ENCODE measurements at places on chromosomes 3 and 15.

DNA sequence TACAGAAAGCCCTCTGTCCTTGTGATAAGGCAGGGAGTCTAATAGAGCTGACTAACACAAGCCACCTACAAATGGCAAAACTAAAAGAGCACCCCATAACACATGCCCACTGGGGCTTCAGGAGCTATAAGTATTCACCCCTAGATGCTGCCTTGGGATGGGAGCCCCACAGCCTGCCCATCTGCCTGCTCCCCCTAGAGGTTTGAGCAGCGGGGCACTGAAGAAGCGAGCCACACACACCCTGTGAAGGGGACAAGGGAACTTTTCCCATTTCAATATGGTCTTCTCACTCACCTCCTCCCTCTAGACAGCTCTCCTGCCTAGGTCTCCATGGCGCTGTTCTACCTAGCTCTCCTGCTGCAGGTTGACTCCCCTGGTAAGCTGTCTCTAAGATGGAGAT lies 261.0 kb downstream of the SHQ1 start:
- no peak for DNase-seq

- no peak for DNase-seq
Observed at GRCh38 chr3:117700573-117701360, 991.2 kb downstream of the TUSC7 start.

DNA sequence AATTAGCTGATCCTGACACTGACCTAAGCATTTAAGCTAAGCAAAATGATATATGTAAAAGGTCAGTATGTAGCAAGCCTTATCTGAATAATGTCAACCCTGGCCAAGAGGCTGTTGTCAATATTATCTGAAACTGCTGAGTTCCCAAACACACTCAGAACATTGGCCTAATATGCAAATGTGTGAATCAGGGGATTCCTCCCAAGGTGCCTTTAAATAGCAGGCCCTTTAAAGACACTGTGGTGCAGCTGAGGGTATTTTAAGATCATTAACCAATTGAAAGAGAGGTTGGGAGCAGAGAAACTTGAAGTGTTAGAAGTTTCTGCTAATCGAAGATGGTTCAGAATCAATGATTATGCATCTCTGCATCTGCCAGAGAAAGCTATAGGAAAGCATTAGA lies 207.0 kb downstream of the NTRK3 start:
- DNase-seq, result no peak

GRCh38 chr3:83524901-83525300 lies 1433.9 kb upstream of the CADM2 start:
- no peak for DNase-seq

- DNase-seq, result no peak
Observed at GRCh38 chr3:41711651-41712050, 250.3 kb downstream of the ULK4 start.

GRCh38 chr3:55362210-55362960 lies 124.7 kb downstream of the WNT5A start:
- DNase-seq, result no peak

DNA sequence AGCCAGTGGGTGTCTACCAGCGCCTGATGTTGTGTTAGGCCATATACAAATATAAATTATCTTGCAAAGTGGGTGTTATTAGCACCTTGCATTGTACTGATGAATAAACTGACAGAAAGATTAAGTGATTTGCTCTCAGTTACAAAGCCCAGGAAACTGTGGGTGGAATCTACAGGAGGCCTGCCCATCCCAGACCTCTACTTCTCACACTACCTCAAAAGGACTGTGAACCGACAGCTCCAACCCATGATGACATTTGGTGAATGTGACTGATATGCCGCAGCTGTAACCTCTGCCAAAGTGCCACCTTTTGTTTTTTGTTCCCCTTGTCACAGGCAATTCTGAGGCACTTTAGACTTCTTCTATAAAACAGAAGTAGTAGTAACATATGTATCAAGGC lies 43.7 kb upstream of the KCNMB2 start:
- DNase-seq, result no peak

DNA sequence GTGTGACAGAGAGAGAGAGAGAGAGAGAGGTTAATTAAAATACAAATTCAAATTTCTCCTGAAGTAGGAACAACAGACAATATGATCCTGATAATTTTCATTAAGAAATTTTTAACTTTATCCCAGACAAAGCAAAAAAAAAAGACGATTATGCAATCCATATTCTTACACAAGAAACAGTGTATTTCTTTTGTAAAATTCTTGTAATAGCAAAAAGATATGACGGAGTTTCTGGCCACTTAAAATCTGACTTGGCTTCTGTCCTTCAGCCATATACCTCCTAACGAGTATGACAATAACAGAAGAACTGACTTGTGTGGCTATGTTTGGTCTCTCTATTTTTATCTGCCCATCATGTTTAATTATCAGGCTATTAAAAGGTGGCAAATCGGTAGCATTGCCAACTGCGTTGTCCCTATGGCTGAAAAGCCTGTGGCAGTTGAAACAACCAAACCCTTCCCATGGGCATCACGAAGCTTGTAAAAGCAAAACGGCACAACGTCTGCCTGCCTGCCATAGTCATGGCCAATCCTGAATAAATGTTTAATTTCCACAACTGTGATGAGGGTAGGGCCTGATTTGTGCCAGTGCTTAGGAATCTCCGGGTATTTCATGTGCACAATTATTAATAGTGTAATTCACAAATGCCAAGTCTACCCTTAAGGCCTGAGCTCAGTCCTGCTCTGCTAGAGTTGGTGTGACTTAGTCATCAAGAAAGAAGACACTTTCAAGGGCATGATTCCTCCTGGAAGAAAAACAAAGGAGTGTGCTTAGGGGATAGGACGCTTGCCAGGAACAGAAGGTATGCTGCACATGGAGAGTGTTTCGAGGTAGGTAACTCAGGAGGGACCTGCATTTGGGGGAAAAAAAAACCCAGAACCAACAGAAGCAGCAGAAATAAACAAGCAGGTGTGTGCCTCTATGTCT lies 1090.2 kb downstream of the FHIT start:
- DNase-seq, result no peak

- DNase-seq, result no peak
Observed at GRCh38 chr3:49199239-49199899, 28.0 kb downstream of the KLHDC8B start.

- DNase-seq, result no peak
Observed at GRCh38 chr3:25448750-25449692, 21.0 kb downstream of the RARB start.

DNA sequence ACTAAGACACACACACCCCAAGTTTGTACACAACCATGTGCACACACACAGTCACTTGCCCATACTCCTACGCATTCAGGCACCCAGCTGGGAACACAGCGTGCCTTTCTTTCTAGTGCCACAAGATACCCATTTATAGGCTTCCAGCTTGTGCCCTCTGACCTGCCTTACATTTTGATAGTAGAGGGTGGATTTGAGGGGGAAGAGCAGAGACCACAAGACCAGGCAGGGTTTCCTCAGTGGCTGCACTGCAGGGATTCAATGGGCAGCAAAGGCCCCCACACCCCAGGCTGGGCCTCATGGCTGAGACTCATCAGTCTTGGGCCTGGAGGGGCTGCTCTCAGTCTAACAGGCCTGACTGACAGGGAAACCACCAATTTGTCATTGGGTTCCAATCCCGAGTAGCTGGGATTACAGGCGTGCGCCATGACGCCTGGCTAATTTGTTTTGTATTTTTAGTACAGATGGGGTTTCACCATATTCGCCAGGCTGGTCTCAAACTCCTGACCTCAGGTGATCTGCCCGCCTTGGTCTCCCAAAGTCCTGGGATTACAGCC lies 18.8 kb upstream of the ANKDD1A start:
- no peak for DNase-seq

GRCh38 chr3:171790574-171790897 lies 19.7 kb downstream of the PLD1 start:
- no peak for DNase-seq

- DNase-seq, result no peak
Observed at GRCh38 chr3:129577925-129578786, 28.3 kb downstream of the PLXND1 start.

DNA sequence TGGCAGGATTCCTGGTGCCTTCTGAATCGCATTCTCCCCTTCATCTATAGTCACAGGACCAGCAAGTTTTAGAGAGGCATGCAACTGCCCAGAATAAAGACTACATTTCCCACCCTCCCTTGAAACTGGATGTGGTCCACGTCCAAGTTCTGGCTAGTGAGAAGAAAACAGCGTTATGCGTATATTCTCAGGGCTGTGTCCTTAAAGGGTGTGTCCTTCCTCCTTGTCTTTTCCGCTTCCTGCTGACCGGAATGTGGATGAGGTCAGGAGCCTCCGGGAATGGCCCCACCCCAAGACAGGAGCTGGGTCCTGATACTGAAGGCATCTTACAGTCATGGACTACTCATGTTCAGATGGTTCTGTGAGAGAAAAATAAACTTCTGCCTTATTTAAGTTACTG lies 20.2 kb downstream of the CHST2 start:
- no peak for DNase-seq

DNA sequence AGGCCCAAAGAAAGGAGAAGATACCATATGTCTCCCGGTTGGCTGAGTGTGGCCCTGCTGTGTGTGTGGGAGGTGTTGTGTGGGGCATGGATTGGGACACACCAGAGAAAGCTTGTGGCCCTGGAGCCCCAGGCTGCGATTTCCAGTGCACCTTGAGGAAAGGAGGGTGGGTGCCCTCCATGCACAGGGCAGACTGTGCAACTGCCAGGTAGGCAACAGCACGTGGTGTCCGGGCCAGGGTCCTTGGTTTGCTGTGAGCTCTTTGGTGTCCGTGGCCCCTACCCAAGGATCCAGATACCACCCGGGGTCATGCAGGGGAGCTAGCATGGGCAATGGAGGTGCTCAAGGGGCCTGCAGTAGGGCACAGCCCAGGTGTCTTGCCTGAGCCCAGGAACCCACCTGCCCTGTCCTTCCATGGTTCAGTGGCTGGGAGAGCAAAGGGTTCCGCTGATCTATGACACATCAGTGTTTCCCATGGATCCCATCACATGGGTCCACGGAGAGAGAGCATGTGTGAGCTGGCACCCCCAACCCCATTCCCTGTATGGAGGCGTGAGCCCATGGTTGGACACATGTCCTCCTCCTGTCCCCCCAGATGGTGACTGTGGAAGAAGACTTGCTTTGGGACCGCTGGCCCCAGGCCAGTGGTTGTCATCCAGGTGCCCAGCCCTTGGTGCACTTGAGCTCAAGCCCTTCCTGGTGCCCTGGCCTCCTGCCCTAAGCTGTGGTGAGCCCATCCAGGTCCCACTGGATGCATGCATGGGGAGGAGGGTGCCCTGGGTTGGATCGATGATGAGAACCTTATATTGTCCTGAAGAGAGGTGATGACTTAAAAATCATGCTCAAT lies 223.4 kb downstream of the SNRPN start:
- DNase-seq, result no peak

DNA sequence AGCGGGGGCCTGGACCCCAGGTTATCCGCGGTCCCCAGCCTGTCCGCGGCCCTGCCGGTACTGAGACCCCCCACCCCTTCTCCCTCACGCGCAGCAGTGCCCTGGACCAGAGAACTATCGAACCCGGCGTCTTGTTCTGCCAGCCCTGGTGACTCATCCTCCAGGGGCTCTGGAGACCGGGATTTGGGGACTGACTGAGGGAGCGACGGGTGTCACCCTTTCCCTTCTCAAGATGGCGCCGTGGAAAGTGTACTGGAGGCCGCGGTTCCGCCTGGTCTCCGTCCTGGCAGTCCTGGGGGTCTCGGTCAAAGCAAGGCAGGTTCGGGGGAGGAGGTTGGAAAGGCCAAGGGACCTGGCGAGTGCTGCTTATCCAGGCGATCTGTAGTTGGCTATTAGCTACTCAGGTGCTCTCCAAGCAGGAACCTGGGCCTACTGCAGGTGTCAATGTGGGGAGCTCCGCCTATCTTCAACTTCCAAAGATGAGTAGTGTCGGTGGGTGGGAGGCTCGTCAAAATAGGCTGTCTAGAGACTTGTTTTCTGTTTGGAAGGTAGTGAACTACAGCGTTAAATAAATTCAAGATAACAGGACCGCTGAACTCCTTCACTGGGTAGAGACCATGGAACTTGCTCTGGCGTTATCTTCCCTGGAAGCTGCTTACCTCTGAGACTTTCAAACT lies 790 bp downstream of the RAB5A start:
- peak; percentile 13 for DNase-seq

- no peak for DNase-seq
Observed at GRCh38 chr3:174583396-174583795, 275.7 kb upstream of the NAALADL2 start.

GRCh38 chr3:20055020-20055775 lies 15.0 kb downstream of the KAT2B start:
- no peak for DNase-seq

GRCh38 chr3:87468235-87468634 lies 191.9 kb upstream of the POU1F1 start:
- no peak for DNase-seq

GRCh38 chr3:37054370-37054769 lies 61.1 kb downstream of the MLH1 start:
- no peak for DNase-seq

DNA sequence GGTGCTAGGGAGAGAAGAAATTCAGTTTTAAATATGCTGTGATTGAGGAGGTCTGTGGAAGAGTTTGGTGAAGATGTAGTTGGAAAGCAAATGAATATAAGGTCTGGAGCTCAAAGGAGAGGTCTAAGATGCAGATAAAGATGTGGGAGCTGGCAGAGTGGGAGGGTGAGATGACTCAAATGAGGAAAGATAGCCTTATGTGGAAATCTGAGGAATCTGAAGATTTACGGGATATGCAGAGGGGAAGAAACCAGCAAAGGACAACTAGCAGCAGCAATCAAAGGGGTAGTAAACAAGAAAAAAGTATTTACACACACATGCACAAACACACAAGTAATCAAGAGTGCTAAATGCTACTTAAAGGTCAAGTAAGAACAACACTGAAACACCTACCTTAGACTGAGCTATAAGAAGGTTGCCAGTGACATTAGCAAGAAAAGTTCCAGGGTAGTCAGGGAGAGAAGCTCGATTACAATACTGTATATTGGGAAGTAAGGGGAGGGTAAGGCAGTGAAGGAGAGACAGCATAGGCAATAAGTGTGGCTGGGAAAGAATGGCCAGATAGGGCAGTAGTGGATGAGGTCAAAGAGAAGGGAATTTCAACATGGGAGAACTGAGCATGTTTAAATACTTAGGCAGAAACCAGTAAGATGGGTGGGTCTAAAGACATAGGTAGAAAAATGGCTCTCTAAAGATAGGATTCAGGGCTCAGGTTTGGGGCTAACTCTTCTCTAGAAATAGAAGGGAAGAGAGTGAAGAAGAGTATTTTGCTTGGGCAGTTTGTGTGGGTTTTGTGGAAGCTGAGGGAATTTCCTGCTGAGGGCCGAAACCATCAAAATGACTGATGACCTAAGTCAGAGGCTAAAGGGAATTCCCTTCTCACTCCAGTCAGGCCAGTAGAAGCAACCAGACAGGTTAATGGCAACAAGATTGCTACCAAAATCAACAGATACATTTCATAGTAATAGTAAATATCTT lies 8.9 kb downstream of the CMTM6 start:
- DNase-seq, result no peak

- no peak for DNase-seq
Observed at GRCh38 chr3:197468866-197469382, 86.8 kb downstream of the BDH1 start.

DNA sequence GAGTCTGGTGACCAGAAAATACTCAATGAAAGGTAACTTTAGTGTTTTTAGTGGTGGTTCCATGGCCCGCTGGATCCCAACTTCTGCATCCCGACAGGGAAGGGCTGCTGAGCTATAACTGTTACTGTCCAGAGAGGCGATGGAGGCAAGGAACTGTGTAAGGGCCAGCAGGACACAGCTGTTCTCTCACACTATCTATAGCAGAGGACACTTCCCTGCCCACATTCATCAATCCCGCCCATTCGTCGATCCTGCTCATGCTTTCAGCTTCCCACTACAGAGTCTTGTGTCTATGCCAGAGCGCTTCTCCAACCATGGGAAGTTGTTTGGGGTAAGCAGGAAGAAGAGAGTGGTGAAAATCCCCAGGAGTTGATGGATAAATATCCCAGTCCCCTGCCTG lies 8.4 kb downstream of the COLQ start:
- no peak for DNase-seq

- no peak for DNase-seq
Observed at GRCh38 chr15:90058308-90058707, 44.0 kb downstream of the IDH2 start.

All from stimulated activated CD8-positive, alpha-beta memory T cell treated with anti-CD3 and anti-CD28 coated beads, Interleukin-4, amount 100 ng/mL, for 1 hour (primary cell).